Naive thymus-derived CD8-positive, alpha-beta T cell (primary cell): ENCODE measurements at places on chromosomes 5 and 9.
A peak's percentile ranks its signal among the peaks of the same experiment; 100 is the strongest.

GRCh38 chr9:77987880-77988525 is 43.6 kb downstream of the GNAQ start:
- DNase-seq = no peak

DNA sequence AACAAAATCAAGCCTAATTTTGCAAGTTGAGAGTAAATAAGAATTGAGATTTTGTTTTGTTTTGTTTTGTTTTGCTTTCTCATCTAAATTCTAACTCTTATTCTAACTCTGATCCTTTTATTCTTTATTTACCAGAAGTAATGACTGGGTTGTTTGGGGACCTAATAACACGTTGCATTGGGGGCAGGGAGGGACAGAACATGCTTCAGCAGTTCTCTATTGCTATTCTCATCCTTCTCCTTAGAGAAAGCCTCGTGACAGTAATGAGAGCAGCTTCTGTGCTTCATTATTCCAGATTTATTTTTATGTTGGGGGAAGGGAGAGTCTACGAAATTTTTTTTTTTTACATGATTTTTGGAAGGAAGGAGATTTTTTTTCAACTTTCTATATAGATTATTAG is 21.1 kb downstream of the CPEB4 start:
- DNase-seq = no peak

DNA sequence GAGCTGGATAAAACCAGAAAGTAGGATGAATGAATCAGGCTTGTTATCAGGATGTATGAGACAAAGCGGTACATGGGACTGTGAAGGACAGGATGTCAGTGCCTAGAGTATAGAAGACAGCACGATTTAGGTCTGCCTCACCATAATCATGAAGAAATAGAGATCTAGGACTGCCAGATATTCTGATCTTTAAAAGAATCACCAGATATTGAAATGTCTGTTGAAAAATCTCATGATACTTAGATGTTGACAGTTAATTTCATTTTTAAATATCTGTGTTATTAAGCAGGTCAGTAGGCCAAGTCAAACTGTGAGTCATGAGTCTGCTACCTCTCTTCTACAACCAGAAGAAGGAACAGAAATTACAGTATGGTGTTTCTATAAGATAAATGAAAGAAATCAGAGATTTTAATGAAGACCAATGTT is 65.0 kb downstream of the ST8SIA4 start:
- no peak for DNase-seq

- DNase-seq = no peak
Measured at GRCh38 chr9:33295571-33295970, 5.3 kb downstream of the NFX1 start.

DNA sequence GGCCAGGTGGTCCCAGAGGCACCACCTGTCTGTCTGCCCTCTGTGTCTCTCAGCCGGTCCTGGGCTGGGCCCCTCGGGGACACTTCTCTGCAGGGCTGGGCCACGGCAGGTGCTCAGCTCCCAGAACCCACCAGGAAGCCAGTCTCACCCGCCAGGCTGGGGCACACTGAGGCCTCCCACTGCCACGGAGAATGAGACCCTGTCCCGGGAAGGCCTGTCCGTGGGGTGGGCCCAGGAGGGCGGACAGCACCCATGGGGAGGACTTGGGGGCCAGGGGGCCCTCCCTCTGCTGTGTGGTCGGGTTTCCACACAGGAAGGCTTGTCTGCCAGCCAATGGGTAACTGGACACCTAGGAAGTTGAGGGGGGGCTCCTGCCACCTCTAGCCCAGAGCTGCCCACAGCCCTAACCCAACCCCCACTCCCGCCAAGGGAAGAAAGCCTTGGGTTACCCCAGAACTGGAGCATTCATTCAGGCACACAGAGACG is 4.1 kb upstream of the TUBB4B start:
- no peak for DNase-seq

- no peak for DNase-seq
Measured at GRCh38 chr5:54616518-54617220, 99.1 kb downstream of the SNX18 start.

GRCh38 chr5:13189532-13189931 is 755.0 kb downstream of the DNAH5 start:
- no peak for DNase-seq

GRCh38 chr5:160449458-160449857 is 27.8 kb downstream of the PTTG1 start:
- no peak for DNase-seq

DNA sequence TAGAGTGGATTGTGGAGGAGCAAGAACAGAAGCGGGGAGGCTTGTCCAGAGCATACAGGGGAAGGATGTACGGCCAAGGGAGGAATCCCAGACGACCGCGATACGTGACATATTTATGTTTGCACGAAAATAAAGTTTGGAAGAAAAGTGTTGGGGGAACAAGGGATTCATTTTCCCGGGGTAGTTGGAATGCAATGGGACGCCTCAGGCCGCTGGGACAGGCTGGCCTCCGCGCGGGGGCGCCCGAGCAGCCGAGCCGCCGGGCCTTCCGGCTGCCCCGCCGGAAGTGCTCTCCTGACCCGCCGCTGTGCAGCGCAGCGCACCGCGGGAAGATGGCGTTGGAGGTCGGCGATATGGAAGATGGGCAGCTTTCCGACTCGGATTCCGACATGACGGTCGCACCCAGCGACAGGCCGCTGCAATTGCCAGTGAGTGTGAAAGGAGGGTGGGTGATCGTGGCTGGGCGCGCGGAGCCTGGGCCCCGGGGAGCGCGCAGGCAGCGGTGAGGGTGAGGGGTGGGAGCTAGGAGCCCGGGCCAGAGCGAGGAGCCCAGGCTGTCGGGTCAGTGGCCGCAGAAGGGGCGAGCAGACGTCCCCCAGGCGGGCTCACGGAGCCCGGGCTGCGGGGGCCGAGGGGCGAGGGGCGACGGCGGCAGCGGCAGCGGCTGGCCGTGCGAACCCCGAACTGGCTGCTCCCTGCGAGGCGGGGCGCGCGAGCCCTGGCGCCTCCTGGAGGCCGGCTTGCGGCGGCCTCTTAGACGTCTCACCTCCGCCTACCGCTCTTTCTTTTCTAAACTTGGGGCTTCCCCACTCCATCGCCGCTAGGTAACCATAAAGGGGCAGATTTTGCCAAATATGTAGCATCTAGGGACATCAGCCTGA is at the start of gene PHAX:
Gene PHAX (plus strand): TSS at position 317 of the 881 bp plus-strand sequence. CDS start 16 bp downstream, at position 333.
- peak; percentile 74 for DNase-seq

DNA sequence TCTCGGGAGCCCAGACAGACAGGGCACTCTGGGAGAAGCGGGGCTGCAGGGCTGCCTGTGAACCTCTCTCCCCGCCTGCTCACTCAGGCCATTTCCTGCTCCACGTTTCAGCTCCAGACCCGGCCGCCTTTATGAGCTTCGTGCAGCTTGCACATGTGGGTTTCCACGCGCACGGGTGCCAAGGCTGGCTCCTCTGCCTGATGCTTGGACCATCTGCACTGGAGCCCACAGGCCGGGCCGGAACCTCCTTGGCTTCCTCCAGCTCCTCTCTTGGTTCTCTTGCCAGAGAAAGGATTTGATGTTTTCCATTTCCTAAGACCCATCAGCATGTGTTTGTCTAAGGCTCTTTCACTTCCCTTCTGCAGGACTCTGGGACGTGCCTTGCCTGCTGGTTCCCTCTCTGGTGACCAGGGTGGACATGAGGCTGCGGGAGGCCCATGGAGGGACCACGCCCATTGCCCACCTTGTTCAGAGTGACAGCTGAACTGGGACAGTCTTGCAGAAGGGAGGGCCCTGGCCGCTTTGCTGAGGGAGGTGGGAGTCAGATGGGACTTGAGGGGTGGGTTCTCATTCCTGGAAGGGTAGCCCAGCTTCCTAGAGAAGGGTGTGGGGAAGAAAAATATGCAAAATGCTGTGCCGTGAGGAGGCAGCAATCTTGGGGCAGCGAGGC is 23.3 kb upstream of the COL5A1 start:
- DNase-seq = no peak

DNA sequence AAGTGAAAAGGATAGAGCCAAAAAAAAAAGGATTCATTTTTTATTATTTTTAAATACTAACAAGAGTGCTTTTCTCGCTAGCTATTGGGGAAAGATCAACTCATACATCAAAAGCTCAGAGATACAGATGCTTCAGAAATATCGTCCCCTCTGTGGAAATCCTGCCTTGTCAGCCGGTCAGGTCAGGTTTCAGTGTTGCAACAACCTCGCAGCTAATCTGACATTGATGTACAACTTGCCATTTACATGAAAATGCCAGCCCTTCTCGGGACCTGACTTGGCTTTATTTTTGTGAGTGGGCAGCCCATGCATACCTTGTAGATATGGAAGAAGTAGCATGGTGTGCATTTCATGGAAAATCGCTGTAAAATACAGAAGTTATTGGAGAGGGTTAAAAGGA is 358.8 kb upstream of the ADAMTS16 start:
- no peak for DNase-seq

DNA sequence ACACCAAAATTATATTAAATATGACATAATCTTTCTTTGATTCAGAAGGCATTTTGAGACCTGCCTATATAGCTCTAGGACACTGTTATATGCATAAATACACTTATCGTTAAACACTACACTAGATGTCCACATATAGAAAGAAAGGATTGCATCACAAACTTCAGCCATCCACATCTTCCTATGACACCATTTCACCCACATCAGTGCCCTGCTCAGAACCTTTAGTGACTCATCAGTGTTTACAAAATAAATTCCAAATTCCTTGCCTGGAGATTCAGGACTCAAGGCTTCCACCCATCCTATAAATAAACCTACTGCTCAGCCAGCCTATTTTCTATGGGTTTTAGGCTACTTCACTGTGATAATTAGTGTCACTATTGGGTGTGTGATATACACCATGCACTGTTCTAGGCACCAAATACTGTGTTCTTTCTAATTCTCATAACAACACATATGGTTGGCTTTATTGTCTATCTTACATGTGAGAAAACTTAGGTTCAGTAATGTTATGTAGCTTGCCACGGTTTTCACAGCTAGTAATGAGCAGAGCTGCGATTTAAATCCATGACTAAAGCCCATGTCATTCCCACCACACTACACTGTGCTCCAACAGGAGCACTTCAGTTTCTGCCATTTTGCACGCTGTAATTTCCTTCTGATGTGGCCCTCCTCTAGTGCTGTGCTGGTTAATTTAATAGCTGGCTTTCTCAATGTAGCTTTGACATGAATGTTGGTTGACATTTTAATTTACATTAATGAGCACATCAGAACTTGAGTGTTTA is 103.3 kb downstream of the SREK1 start:
- DNase-seq = no peak

DNA sequence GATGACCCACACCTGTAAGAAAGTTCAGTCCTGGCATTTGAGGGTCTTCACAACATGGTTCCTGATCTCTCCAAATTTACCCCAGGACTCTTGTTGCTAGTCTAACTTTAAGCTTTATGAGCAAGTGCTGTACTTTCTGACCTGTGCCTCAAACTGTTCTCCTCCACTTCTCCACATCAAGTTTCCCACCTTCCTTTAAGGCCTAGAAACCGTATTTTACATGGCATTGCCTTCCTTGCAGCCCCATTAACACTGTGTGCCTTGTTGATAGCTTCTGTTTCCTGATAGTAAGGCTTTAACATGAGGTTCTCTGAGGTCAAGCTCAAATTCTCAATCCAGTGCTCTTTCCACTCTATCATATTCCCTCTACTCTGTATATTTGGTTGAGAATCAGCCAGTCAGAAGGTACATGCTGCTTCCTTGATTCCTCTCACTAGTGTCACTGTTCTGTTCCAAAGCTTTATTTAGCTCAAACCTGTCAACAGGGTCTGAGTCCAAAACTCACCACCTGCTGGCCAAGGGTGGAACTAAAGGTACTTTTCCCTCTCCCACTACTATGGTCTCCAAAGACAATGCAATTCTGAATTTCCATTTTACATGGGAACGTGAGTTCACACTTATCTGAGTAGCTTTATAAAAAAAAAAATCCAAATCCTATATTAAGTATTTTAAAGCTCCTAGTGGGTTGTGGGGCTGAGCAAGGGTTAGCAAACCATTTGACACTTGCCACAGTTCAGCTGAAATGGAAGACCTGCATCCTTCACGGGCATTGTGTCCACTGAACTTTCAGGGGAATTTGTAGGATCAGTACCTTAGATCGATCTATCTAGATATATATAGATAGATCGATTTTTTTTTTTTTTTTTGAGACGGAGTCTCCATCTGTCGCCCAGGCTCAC is 21.1 kb downstream of the VCP start:
- peak; percentile 19 for DNase-seq

- no peak for DNase-seq
Measured at GRCh38 chr9:75190762-75191161, 102.4 kb downstream of the OSTF1 start.

- no peak for DNase-seq
Measured at GRCh38 chr5:172802567-172803176, 31.4 kb upstream of the ERGIC1 start.

DNA sequence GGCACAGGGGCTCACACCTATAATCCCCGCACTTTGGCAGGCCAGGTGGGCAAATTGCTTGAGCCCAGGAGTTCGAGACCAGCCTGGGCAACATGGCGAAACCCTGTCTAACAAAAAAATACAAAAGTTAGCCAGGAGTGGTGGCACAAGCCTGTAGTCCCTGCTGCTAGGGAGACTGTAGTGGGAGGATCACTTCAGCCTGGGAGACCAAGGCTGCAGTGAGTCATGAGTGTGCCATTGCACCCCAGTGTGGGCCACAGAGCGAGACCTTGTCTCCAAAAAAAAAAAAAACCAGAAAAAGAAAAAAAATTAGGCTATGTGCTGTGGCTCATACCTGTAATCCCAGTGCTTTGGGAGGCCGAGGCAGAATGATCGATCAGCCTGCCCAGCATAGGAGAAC is 58.5 kb upstream of the EIF4EBP3 start:
- no peak for DNase-seq

DNA sequence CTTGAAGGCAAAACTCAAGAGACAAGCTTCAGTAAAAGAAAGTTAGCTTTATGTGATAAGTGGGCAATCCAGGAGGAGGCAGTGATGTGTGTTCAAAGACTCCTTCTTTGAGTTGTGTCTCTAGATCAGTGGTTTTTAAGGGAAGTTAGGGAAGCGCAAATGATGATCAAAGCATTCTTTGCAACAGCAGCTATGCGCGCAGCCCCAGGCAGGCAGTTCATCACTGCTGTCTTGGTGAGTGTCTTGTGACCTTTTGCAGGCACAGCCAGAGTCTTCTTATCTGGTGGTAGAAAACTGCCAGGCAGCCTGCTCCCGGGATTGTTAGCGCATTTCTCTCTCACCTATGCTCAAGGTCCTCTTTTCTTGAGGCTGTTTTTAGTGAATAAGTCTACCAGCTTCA is 40.3 kb upstream of the CLK4 start:
- no peak for DNase-seq

GRCh38 chr5:111135946-111136345 is 43.8 kb downstream of the WDR36 start:
- no peak for DNase-seq

GRCh38 chr5:38968665-38969064 is 105.5 kb downstream of the RICTOR start:
- DNase-seq = no peak

GRCh38 chr5:114407783-114408182 is 45.9 kb downstream of the KCNN2 start:
- no peak for DNase-seq

DNA sequence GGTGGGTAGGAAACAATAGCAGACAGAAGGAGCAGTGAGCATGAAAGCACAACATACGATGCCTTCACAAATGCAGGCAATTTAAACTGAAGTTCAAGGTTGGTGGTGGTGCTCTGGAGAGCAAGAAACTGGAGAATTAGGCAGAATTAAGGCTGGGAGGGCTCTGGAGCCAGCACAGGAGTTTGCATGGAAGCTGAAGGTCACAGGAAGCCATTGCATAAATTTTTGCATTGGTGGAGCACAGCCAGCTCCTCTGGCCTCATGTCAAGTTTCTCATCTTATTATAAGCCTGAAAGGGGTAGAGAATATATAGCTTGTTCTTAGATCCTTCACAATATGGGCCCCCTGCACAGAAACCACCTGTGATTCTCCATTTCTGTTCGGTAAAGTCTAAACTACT is 207.4 kb downstream of the PAPPA start:
- DNase-seq = no peak
